Stimulated activated CD4-positive, alpha-beta T cell treated with anti-CD3 and anti-CD28 coated beads, Interleukin-2, amount 100 ng/mL, for 24 hours (primary cell): ENCODE measurements at places on chromosomes 16 and 17.

- DNase-seq: no peak
These were observed 245.9 kb downstream of the FTO start for GRCh38 chr16:53949715-53950410.

DNA sequence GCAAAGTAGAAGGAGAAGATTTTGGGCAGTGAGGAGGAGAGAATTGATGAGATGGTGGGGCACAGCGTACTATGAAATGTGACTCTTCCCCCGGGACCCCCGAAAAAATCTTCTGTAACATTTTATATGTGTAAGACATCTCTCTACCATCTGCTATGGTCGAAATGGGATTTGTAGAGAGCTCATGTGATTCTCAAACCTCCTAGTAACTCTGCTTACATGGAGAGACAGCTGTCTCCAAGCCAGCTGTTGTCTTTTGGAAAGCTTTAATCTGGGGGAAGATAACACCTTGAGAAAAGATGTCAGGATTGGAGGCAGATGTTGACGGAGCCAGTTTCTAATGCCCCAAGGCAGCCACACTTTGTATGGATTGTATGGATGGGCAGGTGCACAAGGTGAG, 94.1 kb downstream of the PRKCB start:
- DNase-seq: no peak

GRCh38 chr17:66228887-66229782, at the start of gene APOH:
Gene APOH (minus strand): TSS chr17:66229415. CDS start chr17:66229379, 36 bp downstream.
- DNase-seq: no peak

GRCh38 chr16:1159973-1160772, 7.3 kb downstream of the CACNA1H start:
- DNase-seq: no peak

DNA sequence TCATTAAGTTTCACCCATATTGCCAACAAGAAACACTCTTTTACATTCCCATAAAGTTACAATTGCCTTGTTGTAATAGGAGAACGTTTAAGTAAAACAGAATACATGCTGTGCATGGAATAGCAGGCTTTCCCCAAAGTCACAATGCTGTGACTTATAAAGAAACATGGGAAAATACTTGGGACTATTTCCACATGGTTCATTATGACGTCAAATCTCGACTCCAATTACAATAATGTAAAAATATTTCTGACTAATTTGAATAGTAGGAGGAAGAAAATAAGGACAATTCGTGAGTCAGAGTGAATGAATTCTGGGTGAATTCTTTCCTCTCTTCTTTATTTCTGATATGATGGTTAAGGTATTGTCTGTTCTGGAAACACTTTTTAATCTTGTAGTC, 52.8 kb downstream of the CDH11 start:
- no peak for DNase-seq

DNA sequence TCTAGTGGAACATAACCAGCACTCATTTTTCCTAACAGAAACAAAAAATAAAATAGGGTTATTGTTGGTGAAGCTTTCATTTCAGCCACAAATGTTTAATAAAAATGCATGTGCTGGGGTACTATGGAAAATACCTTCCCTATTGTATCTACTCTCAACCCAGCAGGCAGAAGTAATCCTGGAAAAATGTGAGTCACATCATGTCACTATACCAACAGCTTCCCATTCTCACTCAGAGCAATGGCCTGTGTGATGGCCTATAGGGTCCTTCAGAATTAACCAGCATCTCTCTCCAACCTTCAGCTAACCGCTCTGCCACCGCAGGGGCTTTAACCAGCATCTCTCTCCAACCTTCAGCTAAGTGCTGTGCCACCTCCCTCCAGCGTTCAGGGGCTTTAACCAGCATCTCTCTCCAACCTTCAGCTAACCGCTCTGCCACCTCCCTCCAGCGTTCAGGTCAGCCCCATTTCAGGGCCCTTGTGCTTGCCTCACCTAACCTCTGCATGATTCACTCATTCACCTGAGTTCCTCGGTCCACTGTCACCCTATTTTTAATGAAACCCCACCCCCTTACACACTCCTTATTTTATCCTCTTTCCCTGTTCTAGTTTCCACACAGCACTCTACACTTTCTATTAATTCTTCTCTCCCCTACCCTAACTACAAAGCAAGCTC, 34.0 kb downstream of the UBE2G1 start:
- no peak for DNase-seq

GRCh38 chr17:81870131-81870980, 781 bp downstream of the ARHGDIA start:
- DNase-seq: peak; percentile 51

GRCh38 chr17:62186841-62187240, 121.8 kb upstream of the MED13 start:
- no peak for DNase-seq

- DNase-seq: no peak
These were observed 9.0 kb upstream of the EPX start for GRCh38 chr17:58183514-58183913.

DNA sequence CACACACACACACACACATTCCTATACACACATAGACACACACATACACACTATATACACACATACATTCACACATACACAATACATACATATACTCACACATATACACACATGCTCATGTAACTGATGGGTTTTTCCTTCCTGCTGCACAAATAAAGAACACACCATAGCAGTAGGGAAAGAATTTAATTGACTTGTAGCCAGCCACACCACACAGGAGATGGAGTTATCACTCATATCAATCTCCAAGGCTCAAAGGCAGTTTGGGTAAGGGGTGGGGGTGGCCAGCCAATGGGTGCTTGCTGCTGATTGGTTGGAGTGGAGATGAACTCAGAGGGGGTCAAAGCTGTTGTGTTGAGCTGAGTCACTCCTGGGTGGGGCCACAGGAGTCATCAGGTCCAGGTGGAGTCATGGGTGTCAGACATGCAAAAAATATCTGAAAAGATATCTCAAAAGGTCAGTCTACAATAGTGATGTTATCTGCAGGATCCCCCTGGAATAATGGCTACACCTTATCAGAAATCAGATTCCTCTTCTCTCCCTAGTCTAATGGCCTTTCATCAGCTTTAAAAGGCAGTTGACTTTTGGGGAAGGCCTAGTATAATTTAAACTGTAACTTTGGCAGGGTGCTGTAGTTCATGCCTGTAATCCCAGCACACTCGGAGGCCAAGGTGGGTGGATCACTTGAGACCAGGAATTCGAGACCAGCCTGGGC, 46.1 kb downstream of the WSB1 start:
- peak; percentile 38 for DNase-seq

DNA sequence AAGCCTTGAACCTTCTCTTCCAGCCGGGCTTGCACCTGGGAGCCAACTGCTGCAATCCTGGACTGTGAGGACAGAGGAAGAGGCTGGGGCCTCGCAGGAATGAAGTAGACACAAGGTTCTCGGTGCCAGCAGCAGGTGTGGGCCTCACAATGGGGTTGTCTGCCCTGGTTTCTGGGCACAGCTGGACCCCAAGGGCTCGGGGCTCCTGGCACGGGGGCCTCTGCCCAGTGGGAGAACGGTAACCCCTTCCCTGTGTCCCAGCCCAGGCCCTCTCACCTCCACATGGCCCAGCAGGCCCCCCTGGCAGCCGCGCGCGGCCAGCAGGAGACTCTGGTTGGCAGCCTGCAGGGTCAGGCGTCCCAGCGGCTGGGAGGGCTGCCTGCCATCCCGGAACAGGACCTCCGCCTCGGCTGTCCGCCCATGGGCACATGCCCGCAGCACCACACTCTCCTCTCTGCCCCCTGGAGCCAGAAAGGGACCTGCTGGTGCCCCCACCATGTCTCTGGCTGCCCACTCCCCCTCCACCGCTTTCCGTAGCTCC, 46.9 kb downstream of the RMI2 start:
- DNase-seq: no peak

GRCh38 chr16:48447940-48448536, 62.8 kb upstream of the SIAH1 start:
- no peak for DNase-seq

DNA sequence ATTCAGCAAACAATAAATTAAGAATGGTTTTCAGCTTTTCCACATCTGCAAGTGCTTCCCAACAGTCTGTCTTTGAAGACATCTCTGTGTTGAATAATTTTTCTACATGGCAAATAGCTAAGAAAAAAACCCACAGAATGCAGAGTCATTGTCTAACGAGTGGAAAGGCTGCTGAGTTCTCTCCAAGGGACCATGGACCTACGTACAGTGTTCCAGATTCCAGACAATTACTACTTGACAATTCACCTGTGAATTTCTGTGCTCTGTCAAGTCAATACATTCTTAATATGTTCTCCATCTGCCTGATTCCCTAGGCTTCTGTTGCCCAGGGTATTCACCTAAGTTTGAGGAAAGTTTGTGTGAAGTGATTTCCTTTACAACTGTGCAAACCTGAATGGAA, 83.8 kb upstream of the CA10 start:
- no peak for DNase-seq

DNA sequence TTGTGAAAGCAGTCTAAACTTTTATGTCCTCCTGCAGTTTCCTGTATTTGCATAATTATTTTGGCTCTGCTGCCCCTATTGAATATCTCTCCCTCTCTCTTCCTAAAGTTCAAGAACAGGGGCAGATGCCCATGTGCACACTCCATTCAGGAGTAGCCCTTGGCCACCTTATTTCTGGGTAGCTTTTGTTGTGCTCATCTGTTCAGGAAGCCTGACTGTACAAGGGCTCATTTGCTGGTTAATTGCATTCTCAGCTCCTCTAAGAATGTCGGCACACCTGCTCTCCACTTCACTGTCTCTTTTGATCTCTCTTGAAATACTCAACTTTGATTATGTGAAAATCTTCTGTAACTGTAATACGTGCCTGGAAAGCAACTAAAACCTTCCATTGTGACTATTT, 1378.8 kb upstream of the CDH8 start:
- no peak for DNase-seq

DNA sequence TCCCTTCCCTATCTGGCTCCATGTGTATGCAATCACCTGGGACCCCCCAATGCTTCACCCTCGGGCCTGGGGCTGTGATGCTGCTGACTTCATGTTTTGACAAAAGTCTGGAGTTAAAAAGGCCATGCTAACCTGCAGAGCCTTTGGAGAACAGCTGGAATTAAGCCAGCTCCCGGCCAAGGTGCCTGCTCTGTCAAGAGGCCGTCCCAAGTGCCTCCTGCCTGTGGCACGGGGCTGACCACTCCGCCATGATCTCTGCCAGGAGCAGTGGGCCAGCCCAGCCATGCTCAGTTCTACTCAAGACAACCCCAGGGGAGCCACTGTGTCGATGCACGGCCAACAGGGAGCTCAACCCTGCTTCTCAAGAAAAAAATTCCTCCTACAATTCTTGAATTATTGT, 93.6 kb downstream of the CCDC182 start:
- DNase-seq: no peak

DNA sequence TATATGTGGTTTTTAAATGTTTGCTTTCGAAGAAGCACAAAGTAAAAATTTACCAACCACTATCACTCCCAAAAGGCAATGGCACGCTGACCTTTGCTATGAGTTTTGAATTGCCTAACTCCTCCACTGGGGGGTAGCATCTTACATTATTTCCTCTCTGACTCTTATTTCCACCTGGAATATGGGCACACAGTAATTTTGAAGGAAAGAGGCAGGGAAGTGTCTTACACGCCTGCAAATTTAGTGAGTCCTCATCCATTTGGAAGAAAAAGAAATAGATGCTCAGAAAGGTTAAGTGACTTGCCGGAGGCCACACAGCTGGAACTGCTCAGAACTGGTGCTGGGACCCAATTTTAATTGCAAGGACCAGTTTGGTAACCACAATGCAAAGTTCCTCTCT, 29.9 kb upstream of the IRX6 start:
- DNase-seq: no peak

DNA sequence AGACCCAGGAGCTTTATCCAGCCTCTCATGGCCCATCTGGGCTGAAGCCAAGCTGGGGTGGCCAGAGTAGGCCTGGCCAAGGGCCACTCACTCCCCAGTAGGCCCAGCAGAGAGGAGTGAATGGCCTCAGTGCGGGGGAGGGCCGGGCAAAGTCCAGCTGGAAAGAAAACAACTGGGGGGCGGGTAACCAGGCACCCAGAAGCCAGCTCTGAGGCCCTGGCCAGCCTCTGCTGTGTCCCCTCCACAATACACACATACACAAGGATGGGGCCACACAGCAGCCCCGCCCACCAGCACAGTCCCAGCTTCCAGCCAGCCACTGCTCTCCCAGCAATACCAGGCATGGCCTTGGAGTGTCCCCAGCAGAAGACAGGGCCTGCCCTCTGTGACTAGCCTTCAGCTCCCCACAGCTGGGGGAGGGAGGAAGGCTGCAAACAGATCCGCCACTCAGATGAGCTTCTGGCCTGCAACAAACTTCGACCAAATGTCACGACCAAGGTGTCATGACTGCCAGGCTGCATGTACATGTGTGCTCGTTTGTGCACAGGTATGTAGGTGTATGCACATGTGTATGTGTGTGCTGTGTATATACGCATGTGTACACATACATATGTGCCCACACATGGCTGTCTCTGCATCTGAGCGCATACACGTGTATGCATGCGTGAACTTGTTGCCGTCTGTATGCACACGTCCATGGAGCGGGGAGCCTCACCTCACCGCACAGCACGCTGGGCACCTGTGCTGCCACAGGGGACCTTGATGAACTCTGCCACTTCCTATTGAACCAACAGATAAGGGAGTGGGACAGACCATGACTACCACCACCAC, 5.0 kb downstream of the CARHSP1 start:
- no peak for DNase-seq

DNA sequence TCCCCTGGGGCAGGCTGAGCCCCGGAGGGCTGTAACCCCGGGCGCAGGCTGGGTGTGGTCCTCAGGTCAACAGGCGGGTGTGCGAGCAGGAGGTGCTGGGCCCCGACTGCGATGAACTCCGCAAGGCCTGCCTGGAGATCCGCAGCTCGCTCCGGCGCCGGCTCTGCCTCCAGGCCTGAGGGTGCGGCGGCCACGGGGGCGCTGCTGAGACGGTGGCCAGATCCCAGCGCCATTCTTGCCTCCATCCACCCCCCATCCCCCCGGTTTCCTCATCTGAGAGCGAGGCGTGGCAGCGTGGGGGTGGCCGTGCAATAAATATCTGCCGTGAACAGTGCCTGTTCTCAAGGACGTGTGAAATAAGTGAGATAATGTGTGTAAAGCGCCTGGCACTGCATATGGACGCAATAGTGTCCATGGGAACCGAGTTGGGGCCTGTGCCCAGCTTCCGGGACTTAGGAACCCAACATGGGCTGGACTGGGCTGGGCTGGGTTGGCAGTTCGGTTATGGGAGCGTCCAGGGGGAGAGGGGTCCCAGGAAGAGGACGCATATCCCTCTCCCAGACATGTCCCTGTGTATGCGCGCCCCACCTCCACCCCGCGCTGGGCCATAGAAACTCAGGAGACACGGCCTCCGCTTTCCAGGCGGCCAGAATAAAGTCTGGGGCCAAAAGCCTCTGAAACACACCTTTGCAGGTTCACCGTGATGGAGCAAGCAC, 15.0 kb downstream of the ZNF213 start:
- DNase-seq: peak; percentile 72

DNA sequence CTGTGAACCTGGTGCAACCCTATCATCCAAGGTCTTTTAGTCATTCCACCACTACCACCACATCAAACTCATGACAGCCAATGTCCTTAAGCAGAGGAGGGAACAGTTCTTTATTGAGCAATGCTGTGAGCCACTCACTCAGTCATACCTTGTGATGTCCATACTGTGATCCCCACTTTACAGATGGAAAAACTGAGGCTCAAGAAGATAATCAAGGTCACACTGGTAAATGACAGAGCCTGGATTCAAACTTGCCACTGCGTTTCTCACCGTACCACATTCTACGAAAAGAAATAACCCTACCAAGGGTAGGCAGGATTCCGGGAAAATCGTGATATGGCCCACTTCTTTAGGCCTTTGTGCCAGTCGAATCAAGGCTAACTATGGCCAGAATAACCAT, 172.6 kb downstream of the CCT6B start:
- no peak for DNase-seq
